ENCODE measurements at places on chromosomes 7 and 10.

DNA sequence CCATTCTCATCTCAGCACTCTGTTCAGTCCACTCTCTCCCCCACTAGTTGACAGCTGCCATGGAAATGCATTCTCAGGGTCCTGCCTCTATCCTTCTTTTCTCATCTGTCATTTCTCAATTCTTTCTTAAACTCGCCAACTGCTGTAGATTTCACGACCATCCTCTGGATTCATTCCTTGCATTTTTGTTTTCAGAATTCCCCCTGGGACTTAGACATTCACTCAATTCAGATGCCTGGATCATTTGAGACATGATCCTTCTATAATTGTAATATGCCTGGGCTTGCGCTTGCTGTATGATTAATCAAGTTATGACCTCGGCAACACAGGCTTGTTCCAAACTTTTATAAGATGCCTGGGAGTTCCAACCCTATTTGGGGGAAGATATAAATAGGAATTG is 104.5 kb downstream of the RAB11FIP2 start:
- DNase-seq: no peak

DNA sequence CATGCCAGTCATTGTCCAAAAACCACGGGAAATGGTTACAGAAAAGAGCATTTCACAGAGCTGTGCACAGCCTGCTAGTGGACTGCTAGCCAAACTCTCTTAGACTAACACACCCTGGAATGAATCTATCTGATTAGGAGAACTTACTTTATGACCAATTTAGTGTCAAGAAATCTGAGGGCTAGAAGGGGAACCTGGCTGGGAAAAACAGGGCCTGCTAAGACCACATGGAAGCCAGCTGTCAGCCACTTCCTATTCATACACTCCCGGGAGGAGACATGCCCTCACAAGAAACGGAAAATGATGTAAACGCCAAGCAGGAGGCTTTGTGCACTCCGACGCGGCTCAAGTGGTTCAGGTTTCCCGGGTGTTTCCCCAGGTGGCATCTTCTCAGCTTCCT is 54.8 kb downstream of the MPP7 start:
- no peak for DNase-seq

- DNase-seq: no peak
Measured at GRCh38 chr10:1605999-1606940, 131.1 kb downstream of the ADARB2 start.

- DNase-seq: peak; percentile 0
Measured at GRCh38 chr10:124742413-124743190, 1.6 kb downstream of the FAM53B start.

GRCh38 chr10:119248681-119249080 is 41.3 kb downstream of the GRK5 start:
- no peak for DNase-seq

DNA sequence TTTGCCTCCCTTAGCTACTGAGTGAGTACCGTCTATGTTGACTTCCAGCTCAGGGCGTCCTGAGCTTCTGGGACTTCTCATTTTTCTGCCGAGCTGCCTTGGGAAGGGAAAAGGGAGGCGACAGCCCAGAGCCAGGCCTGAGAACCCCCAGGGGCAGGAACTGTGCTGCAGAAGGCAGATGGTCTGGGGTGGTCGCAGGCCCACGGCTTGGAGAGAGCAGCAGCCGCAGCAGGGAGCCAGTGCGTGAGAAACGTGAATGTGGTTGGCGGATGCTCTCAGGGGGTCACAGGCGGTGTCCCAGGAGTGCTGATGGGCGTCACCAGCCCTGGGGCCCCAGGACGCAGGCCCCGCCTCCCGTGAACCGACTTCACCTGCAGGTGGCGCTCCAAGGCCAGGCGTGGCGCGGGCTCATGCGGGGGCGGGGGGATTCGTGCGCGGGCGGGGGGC is 9.2 kb upstream of the PWWP2B start:
- peak; percentile 52 for DNase-seq

- no peak for DNase-seq
Measured at GRCh38 chr10:17872191-17873091, 63.3 kb downstream of the MRC1 start.

- no peak for DNase-seq
Measured at GRCh38 chr10:78544423-78545090, 510.9 kb downstream of the RPS24 start.

DNA sequence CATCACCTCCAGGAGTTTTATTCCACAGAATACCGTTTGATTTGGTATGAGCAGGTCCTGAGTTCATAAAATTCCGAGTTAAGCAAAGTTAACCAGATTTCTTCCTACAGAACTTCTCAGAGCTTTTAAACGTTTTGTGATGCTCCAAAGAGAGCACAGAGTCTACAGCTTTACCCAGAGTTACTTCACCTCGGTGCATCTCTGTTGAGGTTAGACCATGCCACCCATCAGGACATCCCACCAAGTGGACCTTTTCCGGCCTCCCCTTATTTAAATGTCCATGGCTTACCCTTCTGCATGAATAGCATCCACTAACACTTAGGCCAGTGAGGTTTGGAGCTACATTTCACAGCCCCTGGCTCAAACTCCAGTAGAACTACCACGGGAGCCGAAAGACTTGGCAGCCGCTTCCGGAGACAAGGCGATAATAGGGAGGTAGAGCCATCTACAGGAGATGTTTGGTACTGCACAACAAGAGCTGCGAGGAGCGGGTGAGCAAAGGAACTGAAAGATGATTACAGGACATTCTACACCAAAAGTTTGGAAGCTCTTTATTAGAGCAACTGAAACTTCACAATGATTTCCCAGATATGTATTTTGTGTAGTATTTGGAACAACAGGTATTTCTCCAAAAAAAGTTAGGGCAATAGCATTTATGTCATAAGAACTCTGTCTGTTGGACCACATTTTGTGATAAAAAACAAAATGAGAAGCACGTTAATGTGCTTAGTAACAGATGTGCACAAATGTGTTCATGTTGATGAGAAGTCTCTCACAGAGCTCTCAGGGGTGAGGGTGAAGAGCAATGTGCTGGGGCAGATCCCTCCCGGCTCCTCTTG is 174.7 kb downstream of the HERPUD2 start:
- peak; percentile 79 for DNase-seq

DNA sequence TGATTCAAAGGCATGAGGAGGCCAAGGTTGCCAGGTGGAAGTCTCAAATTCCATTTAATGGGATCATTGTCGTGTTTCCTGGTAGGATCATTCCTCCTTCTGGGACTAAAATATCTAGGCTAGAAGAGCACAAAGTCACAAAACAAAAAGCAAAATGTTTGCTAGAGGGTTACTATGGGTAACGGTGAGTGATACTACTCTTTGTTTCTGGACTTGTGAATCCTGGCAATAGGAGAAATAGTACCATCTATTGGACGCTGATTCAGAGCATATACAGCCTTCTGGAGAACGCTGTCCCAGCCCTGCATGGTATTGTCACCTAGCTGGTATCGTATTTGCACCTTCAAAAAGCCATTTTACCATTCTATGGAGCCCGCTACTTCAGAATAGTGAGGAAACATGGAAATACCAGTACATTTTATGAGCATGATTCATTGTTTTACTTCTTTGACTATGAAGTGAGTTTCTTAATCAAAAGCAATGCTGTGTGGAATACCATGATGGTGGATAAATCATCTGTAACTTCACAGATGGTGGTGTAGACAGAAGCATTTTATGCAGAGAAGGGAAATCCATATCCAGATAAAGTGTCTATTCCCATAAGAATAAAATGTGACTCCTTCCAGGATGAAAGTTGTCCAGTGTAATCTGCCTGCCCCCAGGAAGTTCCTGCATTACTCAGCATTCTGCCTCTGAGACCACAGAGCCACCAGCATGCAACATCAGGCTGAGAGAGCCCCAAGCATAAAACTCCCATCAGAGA is 361.0 kb downstream of the ETV1 start:
- no peak for DNase-seq

GRCh38 chr7:93442478-93443224 is 131.9 kb downstream of the CALCR start:
- DNase-seq: peak; percentile 7

All from NCI-H345 (cell line).